Esophagus muscularis mucosa (tissue), 4 donors: ENCODE measurements at places on chromosomes 11 and 22. TPM values are rescaled to one million over a fixed set of nuclear protein-coding genes. Genes with fewer than 3 reads are reported as not detected.

ROBO4 gene
- total RNA-seq: 49.8 TPM

MMP8 gene
- 1.3 TPM for total RNA-seq

SIAE gene
- 4.5 TPM for total RNA-seq

VPREB1 gene
- total RNA-seq: not detected

OR10G6 gene
- not detected for total RNA-seq

CCDC116 gene
- 0.42 TPM for total RNA-seq

LRRC32 gene
- 19.1 TPM for total RNA-seq

SERHL2 gene
- total RNA-seq: 4.9 TPM

HEPACAM gene
- 1.1 TPM for total RNA-seq

RCE1 gene
- 11.4 TPM for total RNA-seq

KCNE3 gene
- total RNA-seq: 6.5 TPM

MRGPRX4 gene
- not detected for total RNA-seq

KCNK4 gene
- not detected for total RNA-seq

MPZL3 gene
- 0.45 TPM for total RNA-seq

KCNK7 gene
- total RNA-seq: 1.2 TPM

SYCE3 gene
- not detected for total RNA-seq

OR52A1 gene
- not detected for total RNA-seq

SLC15A3 gene
- 61.0 TPM for total RNA-seq

ASCL2 gene
- total RNA-seq: not detected

SAA2 gene
- total RNA-seq: 0.34 TPM

OR51L1 gene
- not detected for total RNA-seq

TP53I11 gene
- total RNA-seq: 64.8 TPM

RTN4R gene
- total RNA-seq: 1.8 TPM

DTX4 gene
- 3.1 TPM for total RNA-seq

ST3GAL4 gene
- 40.3 TPM for total RNA-seq

SPDYC gene
- not detected for total RNA-seq

ISX gene
- total RNA-seq: not detected

CLTCL1 gene
- total RNA-seq: 5.8 TPM

OR51B5 gene
- total RNA-seq: not detected

KRTAP5-7 gene
- total RNA-seq: not detected

RTN4RL2 gene
- total RNA-seq: 1.1 TPM

KCNJ1 gene
- total RNA-seq: not detected

OR5D16 gene
- total RNA-seq: not detected

BIK gene
- total RNA-seq: not detected

CHRM1 gene
- 0.33 TPM for total RNA-seq

XKR3 gene
- total RNA-seq: not detected

MISFA gene
- not detected for total RNA-seq

OR2D2 gene
- not detected for total RNA-seq

OR2AG2 gene
- total RNA-seq: not detected

FOSL1 gene
- total RNA-seq: 47.2 TPM

MUC15 gene
- total RNA-seq: 12.2 TPM

C1QTNF4 gene
- 2.2 TPM for total RNA-seq

JHY gene
- total RNA-seq: 14.9 TPM

VEGFB gene
- 92.3 TPM for total RNA-seq

SLC22A25 gene
- total RNA-seq: not detected
